CD4-positive, alpha-beta T cell treated with Interleukin-17A for 4 hours (primary cell): ENCODE measurements at places on chromosomes 3 and 15.

GRCh38 chr3:63875510-63875909, 11.8 kb downstream of the ATXN7 start:
- no peak for DNase-seq

GRCh38 chr15:92361321-92362000, 32.2 kb upstream of the ST8SIA2 start:
- no peak for DNase-seq

GRCh38 chr3:127221446-127222035, 28.6 kb downstream of the PRR23E start:
- no peak for DNase-seq

- no peak for DNase-seq
Observed at GRCh38 chr3:158908187-158908734, 106.4 kb downstream of the MFSD1 start.

- no peak for DNase-seq
Observed at GRCh38 chr3:186998937-186999368, 68.6 kb downstream of the ST6GAL1 start.

DNA sequence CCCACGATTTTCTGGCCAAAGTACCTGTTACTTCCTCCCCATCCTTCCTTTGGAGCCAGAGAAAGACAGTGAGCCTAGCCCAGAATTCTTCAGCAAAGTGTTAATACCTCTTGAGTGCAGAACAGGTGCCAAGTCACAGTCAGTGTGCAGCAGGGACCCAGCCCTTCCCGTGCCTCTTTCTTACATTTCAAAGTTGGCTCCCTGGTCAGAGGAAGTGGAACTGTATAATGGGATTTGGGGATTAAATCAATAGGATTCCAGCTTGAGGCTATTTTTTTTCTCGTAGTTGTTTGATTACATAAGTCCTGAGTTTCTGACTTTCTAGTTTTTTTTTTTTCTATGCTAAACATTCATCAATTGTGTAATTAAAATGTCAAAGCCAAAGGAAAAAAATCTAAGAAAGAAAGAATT, 52.6 kb upstream of the ABHD10 start:
- no peak for DNase-seq

DNA sequence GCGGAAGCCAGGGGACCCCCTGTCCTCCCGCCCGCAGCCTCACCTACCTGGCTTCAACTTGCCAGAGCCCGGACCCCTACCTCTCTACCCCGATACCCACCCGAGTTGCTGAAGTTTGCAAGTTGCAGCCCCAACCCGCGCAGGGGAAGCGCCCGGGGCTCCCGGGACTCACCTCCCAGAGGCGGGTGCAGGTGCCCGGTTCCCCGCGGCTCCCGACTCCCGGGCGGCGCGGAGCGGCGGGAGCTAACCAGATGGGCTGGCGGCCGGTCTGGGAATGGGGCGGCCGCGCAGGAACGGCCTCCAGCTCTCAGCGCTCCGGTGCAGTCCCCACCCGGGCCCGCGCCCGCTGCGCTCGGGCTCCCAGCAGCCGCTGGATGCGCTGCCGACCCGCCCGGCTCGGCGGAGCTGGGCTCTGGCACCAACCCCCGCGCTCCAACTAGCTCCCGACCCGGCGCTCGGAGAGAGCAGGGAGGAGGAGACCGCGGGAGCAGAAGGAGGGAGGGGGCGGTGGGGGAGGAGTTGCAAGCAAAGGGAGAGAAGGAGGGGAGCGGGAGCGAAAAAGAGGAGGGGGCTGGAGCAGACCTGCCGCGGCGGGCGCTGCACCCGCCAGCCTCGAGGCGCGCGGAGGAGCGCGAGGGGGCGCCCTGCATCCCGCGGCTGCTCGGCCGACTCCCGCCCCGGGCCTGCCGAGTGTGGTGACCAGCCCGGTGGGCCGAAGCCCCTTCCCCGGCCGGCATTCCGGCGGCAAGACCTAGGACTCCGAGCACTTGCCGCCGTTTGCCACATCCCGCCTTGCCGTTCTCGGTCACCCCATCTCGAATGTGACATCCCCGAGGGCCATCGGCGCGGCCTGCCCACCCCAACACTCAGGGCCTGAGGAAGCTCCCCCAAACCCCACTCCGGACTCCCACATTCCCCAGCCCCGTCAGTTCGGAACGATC, at the start of gene SEMA5B:
Gene SEMA5B (minus strand): TSS at position 472 of the 941 bp plus-strand sequence. CDS start 66,500 bp downstream, outside the sequence.
- peak; percentile 22 for DNase-seq

GRCh38 chr3:141312354-141313092, 55.8 kb upstream of the ZBTB38 start:
- DNase-seq = no peak

DNA sequence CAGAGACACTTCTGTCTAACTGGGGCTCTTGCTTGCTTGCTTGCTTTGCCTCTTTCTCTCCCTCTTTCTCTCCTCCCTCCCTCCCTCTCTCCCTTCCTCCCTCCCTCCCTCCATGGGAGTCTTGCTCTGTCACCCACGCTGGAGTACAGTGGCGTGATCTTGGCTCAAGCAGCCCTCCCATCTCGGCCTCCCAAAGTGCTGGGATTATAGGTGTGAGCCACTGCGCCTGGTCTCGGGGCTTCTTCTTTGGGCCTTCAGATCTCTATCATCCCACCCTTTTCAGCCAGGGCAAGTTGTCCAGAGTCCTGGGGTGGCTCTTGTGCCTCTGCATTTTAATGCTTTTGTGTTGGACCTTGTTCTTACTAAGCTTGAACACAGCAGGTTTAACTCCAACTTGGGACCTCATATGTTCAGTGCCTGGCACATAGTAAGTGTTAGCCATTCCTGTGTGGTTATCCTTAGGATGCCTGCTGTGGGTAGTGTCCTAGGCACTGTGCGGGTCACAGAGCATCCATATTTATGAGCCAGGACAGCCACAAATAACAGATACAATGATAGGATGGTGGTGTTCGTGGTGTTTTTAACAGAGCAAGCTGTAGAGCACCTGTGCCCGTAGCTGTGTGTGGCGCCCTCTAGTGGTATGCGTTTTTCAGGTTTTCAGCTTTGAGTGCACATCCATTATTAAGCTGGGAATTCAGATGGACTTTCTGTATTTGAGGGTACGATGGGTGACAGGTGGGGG, 75.1 kb downstream of the CCK start:
- DNase-seq = peak; percentile 82

GRCh38 chr3:14370720-14371572, 31.5 kb upstream of the SLC6A6 start:
- DNase-seq = no peak

- no peak for DNase-seq
Observed at GRCh38 chr15:39287322-39288195, 293.3 kb upstream of the THBS1 start.

- peak; percentile 57 for DNase-seq
Observed at GRCh38 chr3:141796889-141797781, 33.9 kb downstream of the GRK7 start.

GRCh38 chr3:81579744-81580143, 181.7 kb downstream of the GBE1 start:
- DNase-seq = no peak

DNA sequence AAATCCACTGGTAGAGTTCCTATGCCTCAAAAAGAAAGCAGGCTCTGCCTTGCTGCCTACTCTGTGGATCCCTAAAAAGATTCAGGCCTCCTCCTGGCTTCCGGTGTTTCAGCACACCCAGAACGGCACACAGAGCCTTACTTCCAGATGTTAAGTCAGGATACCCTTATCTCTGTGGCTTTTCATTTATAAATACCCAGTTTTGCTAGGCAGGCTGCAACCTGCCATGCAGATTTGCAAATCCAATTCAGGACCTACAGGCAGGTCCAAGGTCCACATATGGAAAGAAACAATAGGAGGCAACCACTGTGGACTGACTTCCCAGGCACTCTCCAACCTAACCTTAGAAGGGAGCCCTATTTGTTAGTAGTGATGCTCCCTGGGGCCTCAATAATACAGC, 30.7 kb downstream of the EFL1 start:
- DNase-seq = no peak

GRCh38 chr3:43863966-43864933, 173.5 kb downstream of the ABHD5 start:
- no peak for DNase-seq

GRCh38 chr3:171204942-171205341, 178.4 kb upstream of the SLC2A2 start:
- no peak for DNase-seq

DNA sequence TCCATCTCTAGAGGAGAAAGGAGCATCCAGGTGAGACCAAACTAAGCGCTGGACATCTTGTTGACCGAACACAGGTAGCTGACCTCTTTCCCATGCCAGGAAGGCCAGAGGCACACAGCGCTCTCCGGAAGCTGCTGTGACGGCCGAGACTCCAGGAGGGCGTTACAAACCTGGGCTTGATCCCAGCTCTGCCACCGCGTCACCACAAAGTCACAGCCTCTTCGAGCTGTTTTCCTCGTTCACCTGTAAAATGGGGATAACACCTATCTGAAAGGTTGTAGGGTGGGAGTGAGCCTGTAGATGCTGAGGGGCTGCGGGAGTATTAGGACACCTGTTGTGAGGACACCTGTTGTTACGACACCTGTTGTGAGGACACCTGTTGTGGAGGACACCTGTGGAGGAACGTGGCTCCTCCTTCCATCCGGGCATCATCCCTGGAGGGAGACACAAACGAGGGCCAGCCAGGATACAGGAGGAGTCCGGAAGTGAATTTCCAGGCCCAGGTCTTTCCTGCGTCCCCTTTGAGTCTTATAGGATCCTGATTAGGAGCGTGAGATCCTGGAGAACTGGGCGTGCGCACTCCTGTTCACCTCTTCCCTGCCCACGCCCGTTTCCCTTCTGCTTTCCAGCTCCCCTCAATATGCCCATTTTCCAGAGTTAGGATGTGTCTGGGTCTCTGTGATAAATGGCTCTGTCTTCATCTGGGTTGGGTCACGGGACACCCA, 2.3 kb upstream of the MUC4 start:
- DNase-seq = no peak

DNA sequence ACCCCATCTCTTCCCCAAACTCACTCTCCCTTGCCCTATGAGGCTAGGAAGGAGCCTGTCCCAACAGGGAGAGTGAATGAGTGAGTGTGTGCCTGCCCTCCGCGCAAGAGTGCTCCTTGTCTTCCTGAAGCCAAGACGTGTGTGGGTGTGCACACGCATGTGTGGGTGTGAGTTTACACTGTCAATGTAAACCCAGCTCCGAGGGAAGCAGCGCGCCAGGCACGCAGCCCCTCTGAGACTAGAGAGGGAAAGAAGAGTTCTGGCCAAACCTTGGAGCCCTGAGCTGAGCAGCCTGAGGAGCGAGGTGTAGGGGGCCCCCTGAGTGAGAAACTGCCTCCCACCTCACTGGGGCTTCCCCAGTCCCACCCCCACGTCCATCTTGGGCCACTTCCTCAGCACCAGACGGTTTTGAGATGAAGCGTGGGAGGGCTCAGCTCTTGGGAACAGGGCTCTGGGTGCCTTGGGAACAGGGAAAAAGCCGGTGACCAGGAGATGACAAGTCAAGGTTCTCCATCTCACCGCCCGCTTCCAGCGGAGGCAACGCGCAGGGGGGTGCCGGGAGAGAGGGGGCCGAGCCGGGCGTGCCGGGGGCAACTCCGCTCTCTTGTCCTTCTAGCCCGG, 5.1 kb downstream of the MECOM start:
- DNase-seq = no peak

GRCh38 chr15:55835866-55836265, 92.9 kb upstream of the PRTG start:
- DNase-seq = no peak

- DNase-seq = no peak
Observed at GRCh38 chr3:170309046-170309445, 48.5 kb upstream of the SKIL start.

- no peak for DNase-seq
Observed at GRCh38 chr3:77460326-77460725, 420.4 kb downstream of the ROBO2 start.

GRCh38 chr15:35455201-35455600, 90.8 kb downstream of the DPH6 start:
- DNase-seq = no peak

DNA sequence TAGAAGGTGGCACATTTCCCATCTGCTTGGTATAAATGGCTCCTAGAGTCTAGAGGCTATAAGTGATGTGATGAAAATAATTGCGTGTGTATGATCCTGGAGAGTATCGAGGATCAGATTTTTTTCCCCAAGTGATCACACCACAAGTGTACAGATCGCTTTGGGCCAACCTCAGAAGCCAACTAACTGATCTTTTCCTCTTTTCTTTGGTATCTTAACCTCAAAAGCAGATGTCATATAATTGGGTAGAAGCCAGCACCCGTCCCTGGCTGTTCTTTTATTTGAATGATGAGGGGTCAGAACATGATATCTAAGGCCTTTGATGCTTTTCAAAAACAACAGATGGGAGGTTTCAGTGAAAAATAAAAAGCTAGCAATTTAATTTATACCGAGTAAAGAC, 3.3 kb downstream of the P2RY14 start:
- no peak for DNase-seq

DNA sequence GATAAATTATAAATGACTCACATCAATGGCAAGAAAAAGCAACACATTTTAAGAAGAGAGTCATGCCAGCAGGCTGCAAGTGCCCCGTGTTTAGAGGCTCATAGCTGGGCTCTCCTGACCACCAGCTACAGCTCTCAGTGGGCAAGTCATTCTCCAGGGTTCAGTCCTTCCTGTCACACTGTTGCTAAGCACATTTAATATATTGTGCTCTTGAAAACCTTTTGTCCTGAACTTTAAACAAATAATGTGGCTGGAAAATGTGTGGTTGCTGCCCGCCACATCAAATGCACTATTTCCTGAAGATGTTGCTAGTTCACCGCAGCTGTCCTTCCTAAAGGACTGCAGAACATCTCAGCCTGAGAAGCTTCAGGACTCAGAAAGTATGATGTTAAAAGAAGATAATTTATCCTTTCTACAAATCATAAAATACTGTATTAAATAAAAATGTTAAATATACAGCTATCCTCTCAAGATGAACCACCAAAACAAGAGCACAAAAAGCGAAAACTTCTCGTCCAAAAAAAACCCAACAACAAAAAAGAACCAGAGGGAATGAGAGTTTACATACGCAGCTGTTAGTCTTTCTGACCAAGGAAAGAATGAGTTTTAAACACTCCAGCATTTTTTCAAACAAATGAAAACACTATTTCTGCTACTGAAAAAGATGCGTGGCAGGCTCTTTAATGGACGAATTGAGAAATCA, 951 bp downstream of the TARS3 start:
- DNase-seq = peak; percentile 31

DNA sequence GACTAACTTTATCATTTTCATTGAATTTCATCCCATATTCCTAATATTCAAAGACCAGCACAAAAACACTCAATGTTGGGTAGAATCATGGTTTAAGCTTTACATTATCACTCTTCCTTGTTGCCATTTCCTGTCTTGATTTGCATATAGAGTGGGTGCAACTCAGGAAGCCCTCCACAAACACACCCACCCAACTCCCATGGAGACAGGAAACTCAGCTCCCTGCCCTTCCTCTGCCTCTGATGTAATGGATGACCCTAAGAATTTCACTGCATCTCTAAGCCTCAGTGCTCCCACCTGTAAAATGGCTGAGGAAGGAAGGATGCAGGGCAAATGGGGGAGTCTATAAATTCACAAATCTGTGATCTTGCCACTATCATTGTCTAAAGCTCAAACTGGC, 98.1 kb upstream of the BFSP2 start:
- DNase-seq = no peak

DNA sequence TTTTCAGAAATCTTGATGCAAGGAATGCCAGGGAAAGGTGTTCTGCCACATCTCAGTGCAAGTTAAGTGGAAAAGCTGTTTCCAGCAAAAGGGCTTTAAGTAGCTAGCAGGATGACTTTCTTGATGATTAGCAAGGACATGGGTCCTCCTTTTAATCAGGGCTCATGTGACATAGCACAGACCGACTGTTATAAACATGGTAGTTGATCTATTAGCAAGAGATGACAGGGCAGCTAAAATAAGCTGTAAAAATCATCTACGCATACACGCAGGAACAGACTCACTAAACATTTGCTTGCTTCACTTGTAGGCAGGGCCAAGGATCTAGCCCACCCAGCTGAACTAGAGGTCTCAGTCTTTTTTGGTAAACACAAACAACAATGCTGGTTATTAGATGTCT, 69.0 kb downstream of the GOLIM4 start:
- no peak for DNase-seq
